ENCODE measurements at places on chromosomes 16 and 17.

GRCh38 chr17:17309356-17309755, 6.2 kb downstream of the NT5M start:
- peak; percentile 65 for DNase-seq

GRCh38 chr17:71656964-71657858, 463.6 kb upstream of the SOX9 start:
- DNase-seq: no peak

DNA sequence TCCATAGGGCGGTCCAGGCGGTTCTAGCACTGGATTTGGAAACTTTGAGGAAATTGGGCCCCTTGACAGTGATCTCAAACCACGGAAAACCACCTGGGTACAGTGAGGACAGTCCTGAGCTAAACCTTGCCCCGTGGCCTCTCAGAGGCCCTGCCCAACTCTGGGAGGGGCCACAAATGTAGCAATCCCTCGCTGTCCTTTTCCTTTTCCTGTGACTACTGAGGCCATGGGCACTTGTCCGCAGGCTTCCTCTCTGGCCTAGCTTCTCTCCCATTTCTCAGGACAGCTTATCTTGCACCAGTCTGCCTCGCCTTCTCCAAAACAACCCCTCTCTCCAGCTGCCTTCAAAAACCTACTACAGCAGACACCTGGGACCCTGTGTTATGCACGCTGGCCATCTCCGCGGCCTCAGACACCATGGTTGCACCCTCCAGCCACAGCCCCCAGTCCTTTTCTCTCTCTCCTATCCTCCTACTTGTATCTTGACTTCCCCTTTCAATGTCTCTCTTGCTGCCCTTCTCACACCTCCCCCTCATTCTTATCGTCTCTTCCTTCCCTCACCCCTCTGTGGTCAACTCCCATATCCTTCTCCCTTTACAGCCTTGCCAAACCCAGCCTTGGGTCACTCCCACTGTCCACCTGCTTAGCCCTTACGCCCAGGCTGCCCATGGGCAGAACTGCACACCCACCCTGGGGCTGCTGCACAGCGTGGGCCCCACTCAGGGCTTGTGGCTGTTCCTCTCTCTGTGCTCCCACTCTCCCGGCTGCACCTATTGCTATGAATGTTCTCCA, 7.6 kb downstream of the SCPEP1 start:
- peak; percentile 45 for DNase-seq

GRCh38 chr17:45149669-45150664, 1.7 kb downstream of the HEXIM1 start:
- peak; percentile 54 for DNase-seq

DNA sequence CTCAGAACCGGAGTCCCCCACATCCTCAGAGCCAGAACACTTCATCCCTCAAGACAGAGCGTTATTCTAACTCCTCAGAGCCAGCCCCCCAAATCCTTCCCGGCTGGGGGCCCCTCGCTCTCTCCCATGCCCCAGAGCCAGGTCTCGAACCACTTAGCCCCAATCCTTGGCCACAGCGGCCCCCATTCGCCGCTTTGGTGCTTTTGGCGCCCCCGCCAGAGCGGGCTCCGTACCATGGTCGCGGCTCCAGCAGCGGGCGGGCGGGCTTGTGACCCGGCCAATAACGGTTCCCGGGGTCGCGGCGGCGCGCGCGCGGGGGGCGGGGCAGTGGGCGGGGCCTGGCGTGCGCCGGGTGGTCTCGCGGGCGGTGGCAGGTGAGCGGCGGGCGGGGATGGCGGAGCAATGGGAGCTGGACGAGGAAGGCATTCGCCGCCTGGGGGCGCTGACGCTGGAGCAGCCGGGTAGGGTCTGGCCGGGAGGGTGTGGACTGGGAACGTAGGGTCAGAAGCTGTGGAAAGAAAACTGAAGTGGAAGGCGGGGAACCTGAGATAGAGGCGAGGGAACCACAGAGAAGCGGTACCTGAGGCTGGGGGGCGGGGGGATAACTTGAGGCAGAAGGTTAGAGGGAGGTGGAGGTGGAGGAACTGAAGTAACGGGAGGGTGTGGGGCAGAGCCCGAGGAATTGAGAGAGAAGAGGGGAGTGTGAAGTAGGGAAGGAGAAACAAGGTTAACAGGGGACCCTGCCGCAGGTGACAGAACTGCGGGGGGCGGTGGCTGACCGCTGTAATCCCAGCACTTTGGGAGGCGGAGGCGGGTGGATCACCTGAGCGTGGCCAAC, at the start of the genes KCTD19 and LRRC36:
KCTD19 (minus strand) TSS at position 270 of the 838 bp plus-strand sequence; CDS start at position 236, 34 bp downstream.
LRRC36 (plus strand) TSS at position 344 of the 838 bp plus-strand sequence; CDS start at position 392, 48 bp downstream.
- no peak for DNase-seq

DNA sequence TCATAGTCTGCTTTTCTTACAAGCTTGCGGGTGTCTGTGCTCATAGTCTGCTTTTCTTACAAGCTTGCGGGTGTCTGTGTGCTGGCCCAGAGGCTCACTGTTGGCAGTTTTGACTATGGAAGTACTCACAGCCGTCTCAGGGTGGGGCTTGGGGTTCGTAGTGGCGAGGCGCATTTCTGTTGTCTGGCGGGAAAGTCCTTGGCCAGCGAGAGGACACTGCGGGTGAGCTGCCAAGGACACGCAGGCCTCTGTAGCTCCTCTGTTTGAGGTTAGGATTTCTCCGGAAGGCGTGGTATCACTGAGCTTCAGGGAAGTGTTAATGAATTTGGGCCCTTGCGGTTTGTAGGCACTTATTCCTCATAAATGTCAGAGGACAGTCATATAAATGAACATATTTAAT, 13.5 kb downstream of the TBCD start:
- DNase-seq: no peak

Measured in suppressor macrophage treated with lipopolysaccharide for 4 hours (primary cell).